Sciatic nerve (tissue), 2 donors: ENCODE measurements at places on chromosomes 6 and 20.
A peak's percentile ranks its signal among the peaks of the same experiment; 100 is the strongest.

- no peak for DNase-seq
Observed at GRCh38 chr6:133062077-133062476, 179.1 kb upstream of the EYA4 start.

- no peak for DNase-seq
Observed at GRCh38 chr6:124993327-124993726, 31.1 kb downstream of the RNF217 start.

DNA sequence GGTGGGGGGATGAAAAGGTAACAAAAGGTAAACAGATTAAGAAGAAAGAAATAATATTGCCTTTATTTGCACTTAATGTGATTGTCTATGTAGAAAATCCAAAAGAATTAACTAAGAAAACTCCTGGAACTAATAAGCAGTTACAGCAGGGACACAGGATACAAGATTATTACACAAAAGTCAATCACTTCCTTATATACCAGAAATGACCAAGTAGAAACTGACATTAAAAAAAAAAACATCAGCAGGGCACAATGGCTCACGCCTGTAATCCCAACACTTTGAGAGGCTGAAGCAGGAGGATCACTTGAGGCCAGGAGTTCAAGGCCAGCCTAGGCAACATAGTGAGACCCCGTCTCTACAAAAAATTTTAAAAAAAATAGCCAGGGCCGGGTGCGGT, 123.2 kb upstream of the RIPOR2 start:
- DNase-seq: no peak

GRCh38 chr6:139204978-139205377, 70.1 kb downstream of the HECA start:
- DNase-seq: no peak

DNA sequence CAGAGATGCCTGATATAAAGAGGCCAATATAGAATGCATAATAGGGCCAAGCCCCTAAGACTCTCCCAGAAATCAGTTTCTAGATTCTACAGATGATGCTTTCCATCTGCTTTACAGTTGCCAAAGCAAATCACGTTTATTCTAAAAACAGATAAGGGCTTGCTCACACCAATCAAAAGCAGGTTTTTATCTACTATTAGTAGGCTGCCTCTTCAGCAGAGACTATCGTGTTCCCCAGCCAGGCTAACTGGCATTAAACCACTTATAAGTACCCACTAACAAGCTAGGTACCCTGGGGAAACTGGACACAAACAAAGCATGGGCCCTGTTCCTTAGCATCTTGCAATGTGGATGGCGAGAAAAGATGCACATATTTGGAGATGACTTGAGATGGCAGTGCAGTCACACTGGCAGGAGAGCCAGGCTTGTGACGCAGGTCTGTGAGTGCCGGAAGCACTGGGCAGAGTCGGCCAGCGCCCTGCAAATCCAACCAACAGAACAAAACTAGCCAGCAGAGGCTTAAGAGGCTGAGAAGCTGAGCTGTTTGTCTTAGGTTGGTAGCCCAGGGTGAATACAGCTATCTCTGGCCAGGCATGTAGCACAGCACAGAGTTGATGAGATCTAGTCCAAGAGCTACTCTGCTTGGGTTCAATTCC, 73.4 kb downstream of the GFOD1 start:
- DNase-seq: no peak

- no peak for DNase-seq
Observed at GRCh38 chr6:52407467-52407866, 12.7 kb upstream of the EFHC1 start.

- DNase-seq: no peak
Observed at GRCh38 chr20:17782768-17783167, 83.0 kb downstream of the BANF2 start.

- DNase-seq: no peak
Observed at GRCh38 chr6:157110607-157111006, 212.7 kb downstream of the TMEM242 start.

DNA sequence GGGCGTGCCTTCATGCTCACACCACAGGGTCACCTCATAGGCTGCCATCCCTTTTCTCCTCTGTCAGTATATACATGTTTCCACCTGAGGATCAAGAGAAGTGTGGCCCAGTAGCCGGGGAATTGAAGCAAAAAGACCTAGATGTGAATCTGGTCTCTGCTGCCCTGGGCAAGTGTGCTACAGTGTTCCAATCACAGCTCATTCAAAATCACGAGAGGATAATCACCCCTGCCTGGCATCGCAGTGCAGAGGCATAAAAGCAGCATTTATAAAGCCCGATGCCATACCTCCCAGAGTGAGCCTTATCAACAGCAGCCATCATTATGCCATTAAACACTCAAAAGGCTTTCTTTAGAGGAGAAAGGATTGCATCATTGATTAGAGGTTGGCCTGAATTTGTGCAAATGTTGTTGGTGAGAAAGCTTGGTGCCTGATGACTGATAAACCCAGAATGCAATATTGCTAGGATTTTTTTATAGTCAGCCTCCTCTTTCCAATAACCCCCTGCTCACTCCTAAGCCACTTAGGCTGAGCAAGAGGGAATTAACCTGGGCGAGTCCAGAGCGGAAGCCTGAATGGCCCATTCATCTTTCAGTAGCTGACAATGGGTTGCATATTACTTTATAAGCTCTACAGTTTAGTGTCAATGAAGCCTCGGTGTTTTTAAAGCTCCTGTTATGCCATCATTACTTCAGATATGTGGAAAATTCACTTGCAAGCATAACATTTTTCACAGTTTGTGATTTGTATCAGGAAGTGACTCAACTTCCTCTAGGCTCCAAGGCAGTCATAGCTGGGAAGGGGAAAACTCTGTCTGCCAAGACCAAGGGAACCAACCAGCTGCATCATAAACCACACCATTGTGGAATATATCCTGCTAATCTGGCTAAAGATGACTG, 92.5 kb upstream of the NXT1 start:
- DNase-seq: no peak

- DNase-seq: no peak
Observed at GRCh38 chr6:37041521-37041920, 36.1 kb downstream of the FGD2 start.

GRCh38 chr6:31180500-31180899, 10.0 kb upstream of the POU5F1 start:
- DNase-seq: peak; percentile 75

- no peak for DNase-seq
Observed at GRCh38 chr20:2114990-2115681, 13.5 kb downstream of the STK35 start.

GRCh38 chr6:56995347-56995902, 40.5 kb downstream of the BEND6 start:
- no peak for DNase-seq

DNA sequence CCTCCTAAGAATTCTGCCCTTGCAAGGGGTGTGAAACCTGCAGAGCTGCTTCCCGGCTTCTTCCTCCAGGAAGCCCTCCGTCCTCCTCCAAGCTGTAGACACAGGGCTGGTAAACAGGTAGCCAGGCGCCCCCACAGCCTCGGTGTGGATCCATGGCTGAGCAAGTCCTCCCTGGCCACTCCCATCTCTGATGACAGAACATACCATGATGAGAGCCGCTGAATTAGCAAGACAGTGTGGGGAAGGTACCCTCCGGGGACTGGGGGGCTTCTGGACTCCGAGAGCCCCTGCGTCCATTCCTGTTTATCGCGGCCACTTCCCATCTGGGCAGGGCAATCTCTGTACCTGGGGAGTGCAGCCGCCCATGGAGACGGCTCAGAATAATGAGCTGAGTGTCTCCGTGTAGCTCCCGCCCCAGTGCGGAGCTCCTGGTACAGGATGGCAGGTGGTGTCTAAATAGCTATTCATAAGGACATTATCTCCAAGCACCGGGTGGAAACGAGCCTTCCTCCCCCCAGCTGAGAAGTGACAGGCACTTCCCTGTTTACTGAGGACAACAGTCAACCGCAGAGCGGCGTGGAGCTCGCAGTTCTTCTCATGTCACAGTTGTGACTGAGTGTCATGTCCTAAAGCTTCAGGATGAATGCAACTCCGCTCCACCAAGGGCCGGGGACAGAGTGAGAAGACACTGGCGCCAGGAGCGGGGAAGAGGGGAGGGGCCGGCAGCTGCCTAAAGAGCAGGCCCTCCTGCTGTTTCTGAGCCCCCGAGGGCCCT, 22.7 kb upstream of the NTSR1 start:
- no peak for DNase-seq

DNA sequence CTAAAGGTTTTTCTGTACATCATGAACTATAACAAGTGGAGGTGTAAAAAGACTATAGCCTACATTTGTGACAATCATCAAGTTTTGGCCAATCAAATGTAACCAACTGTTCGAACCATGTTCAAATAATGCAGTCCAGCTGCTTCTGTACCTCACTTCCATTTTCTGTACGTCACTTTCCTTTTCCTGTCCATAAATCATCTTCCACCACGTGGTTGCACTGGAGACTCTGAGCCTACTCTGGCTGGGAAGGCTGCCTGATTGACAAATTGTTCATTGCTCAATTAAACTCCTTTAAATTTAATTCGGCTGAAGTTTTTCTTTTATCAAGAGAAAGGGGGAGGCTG, 270.4 kb upstream of the JARID2 start:
- DNase-seq: no peak

GRCh38 chr20:53840532-53840931, 229.9 kb downstream of the BCAS1 start:
- no peak for DNase-seq

GRCh38 chr20:9071976-9072726, 3.3 kb downstream of the PLCB4 start:
- DNase-seq: no peak

DNA sequence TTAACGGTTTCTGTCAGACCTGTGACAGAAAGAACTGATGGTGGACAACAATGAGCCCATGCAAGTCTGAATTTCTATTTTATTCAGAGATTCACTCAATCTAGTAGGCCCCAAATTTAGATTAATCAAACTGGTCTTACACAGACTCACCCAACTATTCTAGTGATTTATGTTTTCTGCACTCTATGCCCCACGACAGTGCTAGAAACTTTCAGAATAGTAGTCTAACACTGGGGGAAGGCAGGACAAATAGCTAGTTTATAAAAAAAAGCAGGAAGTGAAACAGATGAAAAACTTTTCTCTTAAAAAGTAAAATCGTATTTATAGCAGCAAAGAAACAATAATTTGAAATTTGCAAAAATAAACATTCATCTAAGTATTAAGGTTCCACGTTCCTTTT, 5.0 kb downstream of the TCP11 start:
- no peak for DNase-seq

GRCh38 chr20:36472637-36473090, 68.7 kb upstream of the MYL9 start:
- DNase-seq: no peak

DNA sequence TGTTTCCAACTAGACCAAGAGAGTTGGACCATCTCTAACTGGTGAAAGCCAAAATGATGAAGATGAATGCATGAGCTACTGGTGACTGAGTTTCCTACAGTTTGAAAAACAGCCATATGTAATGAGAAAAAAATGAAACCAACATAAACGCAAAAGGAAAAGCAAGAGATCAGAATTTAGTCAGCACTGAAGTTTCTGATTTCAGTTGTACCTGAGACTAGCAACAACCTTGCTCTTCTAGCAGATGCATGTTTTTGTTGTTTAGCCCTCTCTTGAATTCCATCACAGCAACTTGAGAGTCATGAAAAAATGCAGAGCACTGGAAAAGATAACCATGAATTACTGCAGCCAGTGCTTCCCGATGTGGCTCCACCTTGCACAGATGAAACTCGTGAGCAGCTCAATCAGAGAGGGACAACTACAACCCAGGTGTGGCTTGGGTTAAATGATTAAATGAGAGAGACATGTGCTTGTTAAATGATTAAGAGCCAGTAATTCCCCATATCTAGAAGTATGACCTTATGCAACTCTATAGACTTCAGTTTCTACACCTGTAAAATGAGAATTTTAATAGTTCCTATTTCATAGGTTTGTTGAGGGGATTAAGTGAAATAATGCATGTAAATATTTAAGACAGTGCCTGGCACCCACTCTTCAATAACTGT, 104.8 kb downstream of the ELOVL4 start:
- DNase-seq: no peak

GRCh38 chr6:29141606-29142005, 29.1 kb upstream of the OR2J2 start:
- no peak for DNase-seq

GRCh38 chr6:32982702-32983492, 14.5 kb downstream of the BRD2 start:
- DNase-seq: no peak

GRCh38 chr6:55705451-55706440, 126.8 kb upstream of the HMGCLL1 start:
- DNase-seq: no peak

- no peak for DNase-seq
Observed at GRCh38 chr6:48472091-48472490, 361.1 kb upstream of the PTCHD4 start.

DNA sequence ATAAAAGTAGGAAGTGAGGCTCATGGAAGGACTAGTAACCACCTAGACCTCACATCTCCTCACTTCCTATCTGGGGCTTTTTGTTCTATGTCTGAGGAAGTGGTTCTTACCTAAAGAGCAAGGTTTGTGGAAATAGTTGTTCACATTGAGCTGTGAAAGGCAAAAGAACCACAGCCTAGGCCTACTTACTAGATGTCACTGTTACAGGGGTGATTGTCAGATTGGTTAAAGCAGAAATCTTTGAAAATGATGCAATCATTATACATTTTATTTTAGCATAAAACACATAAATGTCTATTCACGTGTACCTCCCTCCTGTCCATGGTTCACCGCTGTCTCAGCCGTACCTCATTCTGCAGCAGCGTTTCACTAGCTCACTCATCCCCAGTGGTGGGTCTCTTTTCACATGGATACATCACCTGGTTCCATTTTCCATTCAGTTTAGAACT, 268.8 kb downstream of the TMEM242 start:
- DNase-seq: no peak

- no peak for DNase-seq
Observed at GRCh38 chr6:128464790-128465189, 55.6 kb downstream of the PTPRK start.

DNA sequence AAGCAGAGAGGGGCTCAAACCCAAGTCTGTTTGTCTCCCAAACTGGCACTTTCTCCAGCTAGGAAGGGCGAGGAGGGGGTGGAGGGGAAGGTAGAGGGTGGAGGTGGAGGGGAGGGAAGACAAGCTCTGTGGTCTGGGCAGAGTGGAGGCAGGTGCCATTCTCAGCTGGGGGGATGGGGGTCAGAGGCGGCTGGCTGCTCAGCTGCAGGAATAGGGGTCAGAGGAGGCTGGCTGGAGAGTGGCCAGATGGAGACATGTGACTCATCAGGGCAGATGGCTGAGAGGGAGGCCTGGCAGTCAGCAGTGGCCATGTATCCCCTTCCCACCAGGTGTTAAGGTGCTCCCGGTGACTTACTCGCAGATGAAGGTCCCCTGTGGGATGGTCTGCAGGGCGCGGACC, 3.5 kb upstream of the SLC44A4 start:
- no peak for DNase-seq

GRCh38 chr20:1944345-1945091, 49.3 kb downstream of the SIRPA start:
- DNase-seq: peak; percentile 27

GRCh38 chr6:168318090-168318489, 1.5 kb downstream of the DACT2 start:
- no peak for DNase-seq

DNA sequence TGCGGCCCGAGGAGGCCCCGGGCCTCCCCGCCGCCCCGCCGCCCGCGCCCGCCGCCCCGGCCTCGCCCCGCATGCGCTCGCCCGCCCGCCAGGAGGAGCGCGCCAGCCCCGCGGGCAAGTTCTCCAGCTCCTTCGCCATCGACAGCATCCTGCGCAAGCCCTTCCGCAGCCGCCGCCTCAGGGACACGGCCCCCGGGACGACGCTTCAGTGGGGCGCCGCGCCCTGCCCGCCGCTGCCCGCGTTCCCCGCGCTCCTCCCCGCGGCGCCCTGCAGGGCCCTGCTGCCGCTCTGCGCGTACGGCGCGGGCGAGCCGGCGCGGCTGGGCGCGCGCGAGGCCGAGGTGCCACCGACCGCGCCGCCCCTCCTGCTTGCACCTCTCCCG, 1.5 kb downstream of the FOXQ1 start:
- no peak for DNase-seq
